ENCODE measurements at places on chromosomes 5 and 9.

DNA sequence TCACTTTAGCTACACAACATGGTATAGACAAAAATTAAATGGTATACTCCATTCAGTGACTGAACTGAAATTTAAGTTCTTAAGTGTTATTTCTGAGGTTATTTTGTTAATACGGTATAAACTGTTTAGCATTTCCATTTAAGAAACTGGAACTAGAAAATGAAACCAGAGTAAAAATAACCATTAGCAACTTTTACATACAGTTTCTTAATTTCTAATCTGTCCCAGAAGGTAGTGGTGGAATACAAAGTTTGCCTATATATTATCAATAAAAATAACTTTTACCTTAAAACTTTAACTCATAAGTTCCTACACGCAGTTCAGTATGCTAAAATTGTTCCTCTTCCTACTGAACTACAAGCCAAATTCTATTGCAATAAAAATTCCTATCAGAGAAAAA, 10.3 kb downstream of the GOLPH3 start:
- no peak for DNase-seq

DNA sequence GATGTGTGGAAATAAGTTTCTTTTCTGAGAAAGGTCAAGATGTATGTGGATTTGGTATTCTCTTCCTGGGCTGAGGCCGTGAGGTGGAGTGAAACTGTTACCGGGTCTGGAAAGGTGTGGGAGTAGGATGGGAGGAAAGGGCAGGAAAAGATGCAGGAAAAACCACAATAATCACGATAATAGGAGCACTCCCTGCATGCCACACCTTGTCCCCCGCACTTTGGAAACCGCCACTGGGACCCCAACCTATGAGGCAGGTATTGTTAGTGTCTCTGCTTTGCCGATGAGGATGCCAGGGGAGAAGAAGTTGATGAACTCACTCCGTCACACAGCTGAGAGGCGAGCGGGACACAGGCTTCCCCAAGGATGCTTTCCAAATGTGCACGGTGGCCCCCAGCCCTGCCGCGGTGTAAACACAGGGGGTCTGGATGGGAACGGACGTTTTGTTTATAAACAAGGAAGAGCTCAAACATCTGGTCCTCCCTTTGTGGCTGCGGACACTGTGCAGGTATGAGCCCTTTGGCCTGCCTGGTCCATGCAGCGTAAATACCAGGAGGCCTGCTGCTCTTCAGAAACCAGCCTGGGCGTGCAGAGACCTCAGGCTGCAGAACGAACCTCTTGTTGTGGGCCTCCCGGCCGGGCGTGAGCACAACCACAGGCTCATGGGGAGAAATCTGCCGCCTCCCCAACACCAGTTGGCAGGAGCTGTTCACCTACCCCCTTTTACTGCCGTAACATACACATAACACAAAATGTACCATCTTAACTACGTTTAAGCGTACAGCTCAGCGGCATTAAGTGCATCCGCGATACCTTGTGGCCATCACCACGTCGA, 126.7 kb downstream of the COL23A1 start:
- no peak for DNase-seq

- no peak for DNase-seq
Measured at GRCh38 chr9:78438211-78438610, 141.3 kb downstream of the PSAT1 start.

GRCh38 chr5:56480078-56480704, 247.1 kb upstream of the ANKRD55 start:
- no peak for DNase-seq

GRCh38 chr9:19188771-19189170, 41.7 kb upstream of the DENND4C start:
- no peak for DNase-seq

GRCh38 chr9:22175972-22176545, 167.0 kb upstream of the CDKN2B start:
- no peak for DNase-seq

DNA sequence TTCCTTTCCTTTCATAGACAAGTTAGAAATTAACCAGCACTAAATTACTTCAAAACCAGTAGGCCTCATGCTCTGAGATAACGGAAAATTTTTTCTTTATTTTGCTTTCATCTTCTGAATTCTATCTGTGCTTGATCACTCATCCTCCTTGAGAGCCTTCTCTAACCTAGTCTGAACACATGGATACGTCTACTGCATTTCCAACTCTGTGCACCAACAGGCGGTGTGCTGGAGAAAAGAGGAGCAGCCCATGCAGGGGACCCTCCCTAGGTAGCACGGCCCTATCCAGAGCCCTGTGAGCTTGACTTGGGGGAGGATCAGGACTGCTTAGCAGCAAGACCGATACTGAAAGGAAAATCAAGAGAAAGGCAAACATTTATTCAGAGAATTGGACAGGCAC, 149.8 kb downstream of the AUH start:
- no peak for DNase-seq

DNA sequence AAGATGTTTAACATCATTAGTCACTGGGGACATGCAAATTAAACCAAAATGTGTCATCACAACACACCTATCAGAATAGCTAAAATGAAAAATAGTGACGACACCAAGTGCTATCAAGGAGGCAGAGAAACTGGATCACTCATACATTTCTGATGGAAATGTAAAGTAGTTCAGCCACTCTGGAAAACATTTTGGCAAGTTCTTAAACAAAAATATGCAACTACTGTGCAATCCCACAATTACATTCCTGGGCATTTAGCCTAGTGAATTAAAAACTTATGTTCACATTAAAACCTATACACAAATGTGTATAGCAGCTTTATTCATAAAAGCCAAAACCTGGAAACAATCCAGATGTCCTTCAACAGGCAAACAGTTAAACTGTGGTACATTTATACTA, 53.1 kb downstream of the SVEP1 start:
- no peak for DNase-seq

DNA sequence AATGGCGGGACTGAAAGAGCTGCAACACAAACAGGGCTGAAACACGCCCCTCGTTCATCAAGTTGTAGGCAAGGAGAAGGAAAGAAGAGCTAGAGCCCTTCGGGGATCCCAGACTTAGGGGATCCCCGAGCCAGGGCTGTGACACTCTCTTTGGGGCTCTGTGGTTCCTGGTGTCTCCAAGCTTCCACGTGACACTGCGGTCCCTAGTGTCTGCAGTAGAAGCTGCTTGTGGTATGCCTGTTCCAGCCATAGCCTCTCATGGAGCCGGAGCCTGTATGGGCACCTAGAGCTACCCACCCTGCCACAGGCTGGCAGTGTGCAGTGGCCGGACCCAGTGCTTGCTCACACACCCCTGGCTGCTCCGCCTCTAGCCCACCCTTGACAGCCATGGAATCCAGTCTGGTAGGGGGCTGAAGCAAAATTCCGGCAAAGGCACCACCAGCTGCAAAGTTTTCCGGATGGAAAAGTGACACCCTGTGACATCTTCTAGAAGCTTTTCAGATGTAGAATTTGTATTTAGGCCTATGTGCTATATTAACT, 1439.6 kb upstream of the ACO1 start:
- no peak for DNase-seq

- DNase-seq, result no peak
Measured at GRCh38 chr5:122129306-122129705, at the start of gene ZNF474. Gene ZNF474, plus strand, starts transcription at chr5:122129546. Its CDS starts 22,445 bp downstream, at chr5:122151991.

DNA sequence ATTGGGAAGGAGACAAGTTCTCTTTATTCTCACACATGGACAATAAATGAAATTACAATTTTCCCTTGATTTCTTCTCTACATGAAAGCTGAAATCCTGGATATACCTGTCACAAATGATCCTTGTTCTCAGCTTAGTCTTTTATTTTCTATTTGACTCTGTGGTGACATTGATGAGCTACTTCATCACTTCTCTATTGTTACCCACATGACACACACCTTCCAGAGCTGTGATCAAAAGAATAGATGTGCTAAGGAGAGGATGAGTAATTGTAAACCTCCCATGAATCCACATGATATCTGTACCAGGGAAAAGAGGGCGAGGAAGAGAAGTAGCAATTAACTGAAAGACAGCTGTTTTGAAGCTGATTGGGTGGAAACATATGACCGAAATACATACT, 102.0 kb downstream of the CAVIN4 start:
- DNase-seq, result no peak

- no peak for DNase-seq
Measured at GRCh38 chr5:96838201-96839070, 30.7 kb upstream of the ERAP1 start.

DNA sequence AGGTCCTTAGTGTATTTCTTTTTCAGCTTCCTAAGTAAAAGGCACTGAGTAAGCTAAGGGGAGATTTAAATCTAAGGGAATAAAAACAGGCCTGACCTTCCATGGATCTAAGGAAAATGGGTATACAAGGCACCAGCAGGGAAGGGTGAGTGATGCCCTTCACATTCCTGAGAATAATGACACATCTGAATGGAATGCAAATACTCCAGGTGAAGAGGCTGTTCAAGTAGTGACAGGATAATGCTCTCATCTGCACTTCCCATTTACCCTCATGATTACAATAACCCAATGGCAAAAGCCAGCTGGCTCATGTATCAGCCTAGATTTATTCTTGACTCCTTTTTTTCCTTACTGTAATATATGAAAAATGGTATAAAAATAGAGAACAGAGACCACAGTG, 216.2 kb upstream of the ACTBL2 start:
- DNase-seq, result no peak

GRCh38 chr9:74554751-74555419, 57.8 kb downstream of the RORB start:
- DNase-seq, result no peak

GRCh38 chr5:143985832-143986515, 174.0 kb downstream of the HMHB1 start:
- DNase-seq, result no peak

DNA sequence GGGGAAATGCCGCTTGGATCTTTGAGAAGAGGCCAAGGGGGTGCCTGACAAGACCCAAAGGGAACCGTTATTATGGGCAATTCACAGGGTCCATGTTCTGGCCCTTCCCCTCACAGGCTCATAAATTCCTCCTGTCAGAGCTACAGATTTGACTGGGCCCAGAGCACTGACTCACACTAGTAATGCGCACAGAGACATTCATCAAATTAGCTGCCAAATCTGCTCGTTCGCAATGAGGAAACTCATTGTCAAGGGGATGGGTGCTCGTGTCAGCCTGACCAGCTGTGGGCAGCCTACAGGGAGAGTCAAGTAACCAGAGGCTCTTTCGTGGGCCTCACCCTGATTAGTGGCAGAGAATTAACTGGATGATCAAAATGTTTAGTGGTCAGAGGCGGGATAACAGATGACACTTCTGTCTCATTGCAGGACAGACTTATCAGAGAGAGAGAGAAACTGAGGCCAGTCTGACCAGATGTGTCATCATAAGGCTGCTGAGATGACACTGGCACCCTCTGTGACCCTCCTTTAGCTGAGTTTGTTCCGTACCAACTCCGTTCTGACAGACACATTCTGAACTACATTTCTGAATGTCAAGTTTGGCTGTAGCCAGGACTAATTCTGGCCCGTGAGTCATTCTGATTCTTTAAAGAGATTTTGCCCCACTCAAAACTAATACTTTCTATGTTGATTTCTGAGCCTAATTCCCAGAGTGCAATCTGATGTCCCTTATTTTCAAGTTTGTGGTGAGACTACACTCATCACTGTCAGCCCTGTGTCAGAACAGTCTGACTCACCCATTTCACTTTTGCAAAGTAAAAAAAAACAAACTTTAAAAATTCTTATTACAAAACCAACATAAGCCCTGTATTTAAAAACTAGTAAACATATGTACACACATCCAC, 377.1 kb downstream of the ACTL7B start:
- DNase-seq, result no peak

- no peak for DNase-seq
Measured at GRCh38 chr5:135065306-135066265, 31.6 kb upstream of the PITX1 start.

DNA sequence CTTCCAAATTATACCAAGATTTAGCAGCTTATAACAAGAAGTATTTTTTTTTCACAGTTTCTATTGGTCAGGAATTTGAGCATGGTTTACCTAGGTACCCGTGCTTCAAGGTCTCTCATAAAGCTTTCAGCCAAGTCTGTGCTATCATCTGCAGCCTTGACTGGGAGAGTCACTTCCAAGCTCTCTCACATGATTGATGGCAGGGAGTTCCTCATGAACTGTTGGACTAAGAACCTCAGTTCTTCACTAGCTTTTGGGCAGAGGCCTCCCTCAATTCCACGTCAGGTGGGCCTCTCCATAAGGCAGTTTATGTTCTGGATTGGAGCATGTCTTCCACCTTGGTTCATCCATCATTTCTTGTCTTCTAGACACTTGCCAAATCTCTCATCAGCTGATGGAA, 39.9 kb upstream of the APC start:
- no peak for DNase-seq

All from stimulated activated CD8-positive, alpha-beta memory T cell treated with anti-CD3 and anti-CD28 coated beads, Interleukin-4, amount 100 ng/mL, for 1 hour (primary cell).